ENCODE measurements at places on chromosomes 12 and 14.

GRCh38 chr14:71752111-71752738 lies 180.0 kb upstream of the RGS6 start:
- DNase-seq: no peak

DNA sequence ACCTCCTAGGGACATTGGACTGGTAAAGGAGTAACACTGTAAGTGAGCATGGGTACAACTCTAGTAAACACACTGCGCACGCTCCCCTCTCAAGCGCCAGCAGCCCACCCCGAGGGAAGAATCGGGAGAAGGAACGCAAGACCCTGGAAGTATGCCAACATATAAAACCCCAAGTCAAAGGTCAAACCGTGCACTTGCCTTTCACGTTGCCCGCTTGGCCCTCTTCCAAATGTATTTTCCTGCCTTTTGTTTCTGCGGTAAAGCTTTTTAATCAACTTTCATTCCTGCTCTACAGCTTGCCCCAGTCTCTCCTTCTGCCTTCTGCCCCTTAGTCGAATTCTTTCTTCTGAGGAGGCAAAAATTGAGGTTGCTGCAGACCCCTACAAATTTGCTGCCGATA lies 17.6 kb upstream of the CHST11 start:
- DNase-seq: no peak

DNA sequence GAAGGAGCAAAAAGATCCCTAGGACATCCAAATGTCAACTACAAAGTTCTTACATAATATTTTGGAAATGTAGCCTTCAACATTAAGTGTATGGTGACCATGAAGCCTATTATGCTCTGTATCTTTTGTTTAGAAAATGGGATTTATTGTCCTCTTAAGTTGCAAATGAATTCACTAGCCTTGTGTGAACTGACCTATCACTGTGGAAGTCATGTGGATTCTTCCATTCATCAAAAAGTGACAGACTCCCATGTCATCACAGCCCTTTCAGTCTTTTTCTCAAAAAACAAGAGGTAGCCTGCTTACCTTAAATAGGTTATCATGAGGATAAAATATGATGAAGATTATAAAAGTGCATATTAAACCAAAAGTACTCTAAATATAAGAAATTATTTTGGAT lies 179.9 kb downstream of the GRIP1 start:
- DNase-seq: no peak

GRCh38 chr12:65019696-65020234 lies 101.3 kb downstream of the WIF1 start:
- no peak for DNase-seq

DNA sequence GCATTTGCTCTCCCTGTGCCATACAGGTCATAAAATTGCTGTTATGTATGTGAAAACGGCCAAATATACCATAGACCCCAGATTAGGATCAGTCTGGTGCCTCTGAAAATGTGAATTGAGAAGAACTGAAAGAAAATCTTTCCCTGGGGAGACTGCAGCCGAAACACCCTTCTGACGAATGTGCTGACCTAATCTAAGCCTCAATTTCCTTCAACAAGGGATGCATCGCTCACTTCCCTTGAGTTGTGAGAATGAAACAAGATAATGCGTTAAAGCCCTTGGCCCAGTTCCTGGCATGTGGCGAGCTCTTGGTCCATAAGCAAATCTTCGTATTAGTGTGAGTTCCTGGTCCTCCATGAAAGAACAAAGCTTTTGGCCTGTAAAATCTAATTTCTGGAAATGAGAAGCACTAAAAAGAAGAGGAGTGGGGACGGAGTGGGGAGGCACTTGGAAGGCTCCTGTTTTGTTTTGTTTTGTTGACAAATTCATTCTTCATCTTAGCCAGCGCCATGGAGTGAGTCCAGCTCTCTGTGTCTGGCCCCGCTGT lies 49.5 kb upstream of the RTRAF start:
- no peak for DNase-seq

Measured in astrocyte (in vitro differentiated cells and primary cell).